ENCODE measurements at places on chromosomes 7 and 10.

GRCh38 chr10:49613165-49613881 lies 514 bp upstream of the CHAT start:
- no peak for ATAC-seq

- ATAC-seq, result no peak
Measured at GRCh38 chr7:152520861-152521302, 85.1 kb upstream of the KMT2C start.

- ATAC-seq, result no peak
Measured at GRCh38 chr7:137354961-137355360, 11.4 kb upstream of the PTN start.

- no peak for ATAC-seq
Measured at GRCh38 chr7:11155883-11156282, 182.2 kb downstream of the PHF14 start.

DNA sequence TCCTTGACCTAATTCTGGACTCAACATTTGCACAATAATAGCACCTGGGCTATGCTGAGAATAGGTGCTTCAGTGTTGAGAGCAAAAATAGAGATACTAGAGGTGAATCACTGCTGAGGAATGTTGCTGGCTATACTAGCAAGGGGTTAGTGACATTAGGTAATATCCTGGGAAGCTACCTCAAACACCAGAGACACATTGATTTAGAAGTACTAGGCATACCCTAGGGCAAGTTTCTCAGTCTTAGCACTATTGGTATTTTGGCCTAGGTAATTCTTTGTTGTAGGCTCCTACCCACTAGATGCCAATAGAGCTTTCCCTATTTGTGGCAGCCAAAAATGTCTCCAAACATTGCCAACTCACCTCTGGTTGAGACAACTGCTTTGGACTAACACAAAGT lies 484.0 kb upstream of the MBL2 start:
- no peak for ATAC-seq

DNA sequence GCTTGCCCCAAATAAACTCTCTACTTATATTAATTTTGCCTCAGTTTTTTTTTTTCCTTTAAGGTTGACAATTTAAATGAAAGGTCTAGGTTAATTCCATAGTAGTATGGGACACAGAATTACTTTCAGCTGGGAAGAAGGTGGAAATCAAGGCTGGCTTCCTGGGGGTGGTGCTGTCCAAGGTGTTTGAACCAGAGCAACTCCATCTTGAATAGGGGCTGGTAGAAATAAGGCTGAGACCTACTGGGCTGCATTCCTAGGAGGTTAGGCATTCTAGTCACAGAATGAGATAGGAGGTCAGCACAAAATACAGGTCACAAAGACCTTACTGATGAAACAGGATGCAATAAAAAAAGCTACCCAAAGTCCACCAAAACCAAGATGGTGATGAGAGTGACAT lies 1190.8 kb upstream of the AUTS2 start:
- no peak for ATAC-seq

DNA sequence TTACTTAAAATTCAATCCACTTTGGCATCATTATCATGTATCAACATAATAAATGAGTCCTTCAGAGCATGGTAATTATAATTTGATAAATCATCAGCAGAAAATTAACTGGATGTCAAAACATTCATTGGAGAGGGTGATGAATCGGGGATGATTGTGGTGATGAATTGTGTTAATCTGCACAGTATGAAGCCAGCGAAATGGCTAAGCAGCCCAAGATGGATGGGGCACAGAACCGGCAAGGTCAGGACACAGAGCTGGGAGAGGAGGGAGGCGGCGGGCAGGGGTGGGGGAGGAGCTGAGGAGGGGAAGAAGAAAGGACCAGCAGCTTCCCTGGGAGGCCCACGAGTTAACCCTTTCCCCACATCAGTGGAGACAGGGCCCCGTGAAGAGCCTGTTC lies 536.1 kb downstream of the LRMDA start:
- no peak for ATAC-seq

- no peak for ATAC-seq
Measured at GRCh38 chr7:33870120-33870519, 35.2 kb upstream of the BMPER start.

DNA sequence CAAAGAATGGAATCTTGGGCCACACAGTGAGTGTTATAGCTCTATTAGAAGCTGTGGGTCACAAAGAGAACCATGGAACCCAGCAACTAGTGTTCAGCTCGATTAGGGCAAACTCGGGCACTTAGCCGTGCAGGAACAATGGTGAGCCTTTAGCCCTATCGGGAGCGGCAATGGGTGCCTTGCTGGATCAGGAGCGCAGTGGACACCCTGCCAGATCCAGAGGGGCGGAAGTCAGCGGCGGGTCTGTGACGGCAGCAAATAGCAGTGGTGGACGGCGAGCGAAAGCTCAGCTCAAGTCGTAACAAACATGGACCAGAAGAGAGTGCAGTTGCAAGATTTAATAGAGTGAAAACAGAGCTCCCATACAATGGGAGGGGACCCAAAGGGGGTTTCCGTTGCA lies 43.9 kb upstream of the NRG3 start:
- no peak for ATAC-seq

GRCh38 chr7:6446838-6447580 lies 745 bp downstream of the DAGLB start:
- peak; percentile 55 for ATAC-seq

DNA sequence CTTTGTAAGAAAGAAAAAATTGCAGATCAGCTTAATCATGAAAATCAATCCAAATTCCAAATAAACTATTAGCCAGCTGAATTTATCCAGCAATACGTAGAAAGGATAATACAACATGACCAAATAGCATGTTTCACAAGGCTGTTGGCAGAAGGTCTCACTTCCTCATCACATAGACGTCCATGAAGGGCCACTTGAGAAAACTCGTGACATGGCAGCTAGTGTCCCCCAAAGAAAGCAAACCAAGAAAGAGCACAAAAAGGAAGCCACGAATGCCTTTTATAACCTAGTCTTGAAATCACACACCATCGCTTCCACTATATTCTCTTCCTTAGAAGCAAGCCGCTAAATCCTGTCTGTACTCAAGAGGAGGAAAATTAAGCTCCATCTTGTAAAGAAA lies 105.6 kb upstream of the NRBF2 start:
- ATAC-seq, result no peak

- no peak for ATAC-seq
Measured at GRCh38 chr10:63058236-63058635, 74.9 kb upstream of the NRBF2 start.

- no peak for ATAC-seq
Measured at GRCh38 chr10:29681676-29682448, 47.1 kb upstream of the SVIL start.

DNA sequence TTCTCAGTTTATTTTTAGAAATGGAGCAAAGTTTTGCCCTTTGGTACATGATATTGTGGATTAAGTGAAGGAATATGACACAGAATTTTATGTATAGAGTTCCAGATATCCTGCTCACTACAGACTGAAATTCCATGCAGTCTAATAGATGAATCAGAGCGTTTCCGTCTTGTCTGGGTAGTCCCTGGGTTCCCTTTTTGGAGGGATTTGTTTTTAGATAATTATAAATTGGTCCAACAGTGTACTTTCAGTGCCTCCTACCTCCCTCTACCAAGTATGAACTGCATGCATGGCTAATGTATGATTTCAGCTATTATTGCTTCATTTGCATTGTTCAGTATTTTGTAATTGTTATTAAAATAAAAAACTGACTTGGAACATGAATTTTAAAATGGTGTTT lies 74.4 kb downstream of the SEPTIN7 start:
- peak; percentile 83 for ATAC-seq

GRCh38 chr7:77989981-77990566 lies 191.5 kb downstream of the PHTF2 start:
- ATAC-seq, result no peak

DNA sequence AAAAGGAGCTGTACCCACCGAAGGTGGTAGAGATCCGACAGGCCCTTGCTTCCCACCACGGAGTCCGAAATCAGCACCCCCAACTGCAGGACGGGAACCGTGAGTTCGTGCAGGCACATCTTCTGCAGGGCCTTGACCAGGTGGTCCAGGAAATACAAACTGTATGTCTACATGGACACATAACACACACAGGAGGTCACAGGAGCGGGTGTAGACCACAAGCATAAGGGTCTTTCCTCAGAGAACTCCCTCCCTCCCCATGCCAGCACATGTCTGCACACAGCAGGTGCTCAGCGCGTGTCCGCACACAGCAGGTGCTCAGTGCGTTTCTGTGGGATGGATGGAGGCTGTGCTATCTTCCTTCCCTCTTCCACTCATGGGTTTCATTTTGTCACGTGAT lies 69.7 kb downstream of the CFAP46 start:
- ATAC-seq, result no peak

DNA sequence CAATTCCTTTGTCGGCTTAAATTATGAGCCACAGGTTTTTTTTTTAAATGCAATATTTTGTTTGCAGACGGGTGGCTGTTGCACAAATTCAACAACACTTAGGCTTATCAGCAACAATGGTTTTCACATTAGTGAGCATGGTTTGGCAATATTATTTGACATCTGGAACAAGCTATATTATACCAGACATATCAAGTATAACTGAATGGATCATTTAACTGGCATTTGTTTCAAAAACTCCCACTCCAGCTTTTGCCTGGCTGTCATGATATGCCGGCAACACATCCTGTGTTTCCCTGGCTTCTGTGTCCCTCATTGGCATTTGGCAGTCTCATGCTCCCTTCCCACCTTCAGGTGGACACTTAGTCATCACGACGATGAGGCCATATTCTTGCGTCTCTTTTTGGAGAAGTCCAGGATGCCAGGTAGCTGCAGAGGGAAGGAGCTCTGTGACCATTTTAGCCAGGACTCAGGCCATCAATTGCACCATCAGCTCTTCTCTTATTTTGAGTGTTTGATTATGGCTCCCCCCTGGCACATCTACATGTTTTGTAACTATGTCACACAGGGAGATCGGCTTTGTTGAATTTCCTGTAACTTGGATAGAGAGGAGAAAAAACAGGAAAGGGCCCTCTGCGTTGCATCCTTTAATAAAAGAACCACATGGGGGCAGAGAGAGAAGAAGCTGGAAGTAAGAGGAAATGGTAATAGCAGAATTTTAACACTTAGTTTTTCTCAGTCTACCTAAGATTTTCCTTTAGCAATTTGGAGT lies 413.9 kb downstream of the LRMDA start:
- ATAC-seq, result no peak

- ATAC-seq, result peak; percentile 51
Measured at GRCh38 chr10:49360271-49361177, 35.4 kb downstream of the DRGX start.

DNA sequence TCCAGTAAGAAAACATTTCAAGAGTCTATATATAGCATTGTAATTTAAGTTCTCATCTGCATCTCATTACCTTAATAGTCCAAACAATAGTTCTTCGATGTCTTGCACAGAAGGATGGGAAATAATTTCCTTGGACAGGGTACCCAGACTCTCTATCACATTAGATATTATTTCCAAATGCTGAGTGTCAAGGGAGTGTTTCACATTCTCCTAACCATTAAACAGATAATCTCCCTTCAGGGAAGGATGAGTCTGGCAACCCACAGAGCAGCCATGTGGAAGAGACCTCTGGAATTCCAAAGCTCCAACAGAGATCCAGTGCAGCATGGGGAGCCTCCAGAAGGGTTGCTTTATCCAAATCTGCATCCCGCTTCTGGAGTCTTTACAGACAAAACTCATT lies 89.6 kb downstream of the FZD1 start:
- ATAC-seq, result peak; percentile 24

DNA sequence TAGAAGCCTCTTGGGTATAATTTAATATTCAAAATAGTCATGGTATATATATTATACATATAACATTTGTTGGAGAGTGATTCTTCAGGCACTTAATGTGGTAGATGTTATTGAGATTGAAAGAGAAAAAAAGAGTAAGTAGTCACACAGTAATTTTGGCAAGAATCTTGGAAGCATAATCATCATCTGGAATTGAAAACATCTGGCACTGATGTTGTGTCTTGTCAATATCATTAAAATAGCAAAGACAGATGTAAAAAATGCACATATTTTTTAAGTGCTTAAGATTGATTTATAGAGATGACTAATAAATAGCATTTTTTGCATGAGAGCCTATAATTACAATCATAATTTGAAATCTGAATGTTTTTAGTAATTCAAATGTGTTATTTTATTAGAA lies 9.5 kb downstream of the SEMA3D start:
- ATAC-seq, result no peak

DNA sequence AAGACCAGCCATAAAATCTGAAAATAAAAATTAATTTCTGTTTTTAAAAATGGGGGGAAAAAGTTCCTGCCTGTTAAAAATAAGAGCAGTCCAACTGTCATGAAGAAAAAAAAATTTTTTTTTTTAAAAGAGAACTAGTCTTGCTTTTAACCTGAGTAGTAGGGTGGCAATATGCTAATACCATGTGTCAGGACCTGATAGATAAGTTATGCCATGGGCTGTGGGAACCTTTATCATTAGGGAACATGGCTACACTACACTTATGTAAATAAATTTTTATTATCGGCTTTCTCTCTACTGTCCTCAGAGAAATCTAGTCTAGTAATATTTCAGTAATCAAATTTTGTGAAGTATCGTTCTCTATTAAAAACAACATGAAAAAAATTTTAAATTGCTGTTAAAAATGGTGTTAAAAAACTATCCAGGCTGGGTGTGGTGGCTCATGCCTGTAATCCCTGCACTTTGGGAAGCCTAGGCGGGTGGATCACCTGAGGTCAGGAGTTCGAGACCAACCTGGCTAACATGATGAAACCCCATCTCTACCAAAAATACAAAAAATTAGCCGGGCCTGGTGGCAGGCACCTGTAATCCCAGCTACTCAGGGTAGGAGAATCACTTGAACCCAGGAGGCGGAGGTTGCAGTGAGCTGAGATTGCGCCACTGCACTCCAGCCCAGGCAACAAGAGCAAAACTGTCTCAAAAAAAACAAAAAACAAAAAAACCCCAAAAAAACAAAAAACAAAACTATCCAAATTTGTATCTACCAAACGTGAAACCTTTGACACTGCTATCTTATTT lies 20.7 kb downstream of the NT5C3A start:
- ATAC-seq, result no peak

DNA sequence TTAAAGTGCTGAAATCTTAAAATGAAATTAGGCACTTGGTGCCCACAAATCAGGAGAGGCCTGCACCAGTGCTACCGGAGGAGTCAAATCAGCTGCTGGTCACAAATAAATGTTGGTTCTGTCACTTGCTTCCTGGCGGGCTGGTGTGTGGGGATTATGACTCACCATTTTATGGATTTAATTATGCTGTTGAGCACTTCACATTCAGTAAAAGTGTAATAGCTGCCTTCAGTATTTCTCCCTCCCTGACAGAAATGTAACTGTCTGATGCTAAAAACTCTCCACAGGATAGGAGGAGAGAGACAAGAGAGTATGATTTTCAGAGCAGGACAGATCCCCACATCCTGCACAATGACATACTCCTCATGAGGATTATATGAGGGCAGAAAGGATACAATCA lies 186.0 kb downstream of the JAZF1 start:
- ATAC-seq, result peak; percentile 90

- peak; percentile 89 for ATAC-seq
Measured at GRCh38 chr10:91887272-91888076, 21.8 kb downstream of the FGFBP3 start.

- no peak for ATAC-seq
Measured at GRCh38 chr10:91978585-91978984, 55.0 kb downstream of the BTAF1 start.

- ATAC-seq, result peak; percentile 62
Measured at GRCh38 chr10:92200564-92200963, 90.3 kb downstream of the CPEB3 start.

GRCh38 chr7:20362574-20363253 lies 32.0 kb downstream of the ITGB8 start:
- ATAC-seq, result no peak

- ATAC-seq, result peak; percentile 45
Measured at GRCh38 chr7:98133621-98134303, 27.1 kb downstream of the LMTK2 start.

GRCh38 chr7:34487391-34488115 lies 170.5 kb upstream of the NPSR1 start:
- ATAC-seq, result no peak

- peak; percentile 82 for ATAC-seq
Measured at GRCh38 chr10:102449321-102450123, 1.8 kb downstream of the C10orf95 start.

All from SK-N-SH treated with all-trans-retinoic acid at 6 μM for 48 hours (cell line).